ENCODE measurements at places on chromosomes 6 and 20.

DNA sequence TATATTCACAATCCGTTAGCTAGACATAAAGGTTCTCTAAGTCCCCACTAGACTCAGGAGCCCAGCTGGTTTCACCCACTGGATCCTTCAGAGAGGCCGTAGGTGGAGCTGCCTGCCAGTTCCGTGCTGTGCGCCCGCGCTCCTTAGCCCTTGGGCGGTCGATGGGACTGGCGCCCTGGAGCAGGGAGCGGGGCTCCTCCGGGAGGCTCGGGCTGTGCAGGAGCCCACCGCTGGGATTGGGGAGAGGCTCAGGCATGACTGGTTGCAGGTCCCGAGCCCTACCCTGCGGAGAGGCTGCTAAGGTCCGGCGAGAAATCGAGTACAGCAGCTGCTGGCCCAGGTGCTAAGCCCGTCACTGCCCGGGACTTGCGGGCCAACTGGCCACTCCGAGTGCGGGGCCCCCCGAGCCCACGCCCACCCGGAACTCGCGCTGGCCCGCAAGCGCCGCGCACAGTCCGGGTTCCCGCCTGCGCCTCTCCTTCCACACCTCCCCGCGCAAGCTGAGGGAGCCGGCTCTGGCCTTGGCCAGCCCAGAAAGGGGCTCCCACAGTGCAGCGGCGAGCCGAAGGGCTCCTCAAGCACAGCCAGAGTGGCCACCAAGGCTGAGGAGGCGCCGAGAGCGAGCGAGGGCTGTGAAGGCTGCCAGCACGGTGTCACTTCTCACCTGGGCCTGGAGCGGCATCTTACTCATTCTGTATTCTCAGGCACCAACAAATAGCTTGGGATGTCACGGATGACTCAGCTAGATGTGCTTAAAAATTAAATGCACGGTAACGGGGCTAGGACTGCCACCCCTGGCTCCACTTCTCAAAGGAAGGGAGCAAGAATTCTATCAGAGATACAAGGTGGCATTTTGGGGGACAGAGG, 44.1 kb downstream of the IRF4 start:
- DNase-seq = no peak

GRCh38 chr20:53408691-53409446, 184.8 kb downstream of the ZNF217 start:
- no peak for DNase-seq

DNA sequence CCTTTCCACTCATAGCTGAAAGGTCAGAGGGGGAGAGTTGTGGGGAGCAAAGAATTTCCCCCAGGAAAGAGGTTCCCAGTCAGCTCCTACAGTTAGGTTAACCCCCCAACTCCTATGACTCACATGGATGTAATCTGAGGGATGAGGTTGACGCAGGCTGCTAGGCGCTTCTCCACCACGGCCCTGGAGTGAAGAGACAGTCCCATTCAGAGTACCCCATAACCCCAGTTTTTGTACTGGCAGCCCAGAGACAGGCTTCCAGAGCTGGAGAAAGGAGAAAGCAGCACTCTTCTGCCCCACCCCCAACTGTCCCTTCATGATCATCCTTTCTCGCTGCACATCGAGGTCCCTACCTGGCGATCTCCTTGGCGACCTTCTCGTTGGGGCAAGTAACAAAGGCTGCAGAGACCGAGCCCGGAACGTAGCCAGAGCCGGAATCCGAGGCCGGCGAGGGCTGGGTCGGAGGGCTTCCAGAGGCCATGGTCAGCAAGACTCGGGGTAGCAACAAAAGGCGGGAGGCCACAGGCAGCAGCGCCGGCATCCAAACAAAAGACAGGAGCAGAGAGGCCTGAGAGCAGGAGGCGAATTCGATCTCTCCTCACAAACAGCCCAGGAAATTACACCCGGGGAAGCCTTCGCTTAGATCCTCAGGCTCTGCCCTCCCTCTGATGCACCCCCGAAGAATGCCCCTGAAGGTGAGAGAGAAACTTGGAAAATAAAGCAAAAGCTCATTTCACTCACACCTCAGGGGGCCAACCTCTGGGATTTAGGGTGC, 592 bp downstream of the CUTA start:
- DNase-seq = no peak

GRCh38 chr6:7145585-7145884, 37.8 kb downstream of the RREB1 start:
- no peak for DNase-seq

DNA sequence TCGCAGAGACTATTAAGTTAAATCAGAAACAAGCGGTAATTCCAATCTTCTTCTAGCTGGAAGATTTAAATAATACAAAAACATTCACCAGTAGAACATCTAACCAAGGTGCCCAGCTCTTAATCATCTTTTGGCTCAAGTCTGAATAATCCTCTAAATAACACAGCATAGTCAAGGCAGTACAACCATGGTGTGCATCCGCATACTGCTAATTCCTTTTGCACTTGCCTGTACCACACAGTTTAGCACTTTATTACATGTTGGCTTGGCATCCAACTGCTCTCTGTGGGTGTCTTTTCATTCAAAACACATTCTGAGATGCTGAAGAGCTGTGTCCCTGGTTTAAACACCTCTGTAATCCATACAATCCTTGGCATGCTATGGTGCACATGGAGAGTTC, 42.3 kb downstream of the VGLL2 start:
- no peak for DNase-seq

All from frontal cortex (tissue), 4 donors.